ENCODE measurements at places on chromosomes 3 and 15.

- DNase-seq = no peak
Observed at GRCh38 chr3:171095063-171095462, 68.5 kb upstream of the SLC2A2 start.

DNA sequence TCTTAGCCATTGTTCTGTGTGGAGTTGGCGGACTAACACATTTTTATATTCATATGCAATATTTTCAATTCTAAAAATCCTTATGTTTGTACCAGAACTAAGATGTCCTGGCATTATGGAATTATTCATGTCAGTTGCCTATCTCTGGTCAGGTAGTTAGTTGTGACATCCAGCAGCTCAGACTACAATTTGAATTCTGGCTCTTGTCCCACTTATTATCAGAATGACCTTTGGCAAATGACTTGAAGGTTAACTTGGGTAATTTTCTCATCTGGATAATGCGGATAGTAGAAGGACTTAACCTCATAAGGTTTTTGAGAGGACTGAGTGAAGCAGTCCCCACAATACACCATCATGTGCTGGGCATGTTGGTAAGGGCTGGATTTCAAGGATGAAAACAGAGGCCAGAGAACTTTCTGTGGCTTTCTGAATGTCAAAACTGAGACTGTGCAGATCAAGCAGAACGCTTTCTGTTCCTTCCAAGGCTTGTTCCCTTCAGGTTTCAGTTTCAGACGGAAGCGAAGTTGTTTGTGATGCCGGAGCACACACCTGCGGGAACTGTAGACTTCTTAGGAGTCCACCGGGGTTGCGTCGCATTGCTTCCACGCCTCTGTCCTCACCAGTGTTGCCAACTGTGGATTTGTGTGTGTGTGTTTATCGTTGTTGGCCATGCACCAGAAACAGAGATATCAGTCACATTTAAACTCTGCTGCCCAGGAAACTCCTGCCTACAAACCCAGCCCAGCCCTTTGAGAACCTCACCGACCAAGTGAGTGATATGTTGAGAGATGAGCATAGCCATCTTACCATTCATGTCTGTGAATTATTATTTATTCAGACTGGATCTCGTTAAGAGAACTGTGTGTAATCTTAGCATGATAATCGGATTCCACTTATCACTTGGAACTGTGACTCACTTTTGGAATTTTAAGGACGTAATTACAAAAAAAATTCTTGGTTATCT lies 76.0 kb downstream of the PTPRG start:
- peak; percentile 20 for DNase-seq

- DNase-seq = no peak
Observed at GRCh38 chr15:39028069-39028468, 463.5 kb upstream of the RASGRP1 start.

GRCh38 chr15:56533731-56534403 lies 68.9 kb upstream of the MNS1 start:
- DNase-seq = no peak

DNA sequence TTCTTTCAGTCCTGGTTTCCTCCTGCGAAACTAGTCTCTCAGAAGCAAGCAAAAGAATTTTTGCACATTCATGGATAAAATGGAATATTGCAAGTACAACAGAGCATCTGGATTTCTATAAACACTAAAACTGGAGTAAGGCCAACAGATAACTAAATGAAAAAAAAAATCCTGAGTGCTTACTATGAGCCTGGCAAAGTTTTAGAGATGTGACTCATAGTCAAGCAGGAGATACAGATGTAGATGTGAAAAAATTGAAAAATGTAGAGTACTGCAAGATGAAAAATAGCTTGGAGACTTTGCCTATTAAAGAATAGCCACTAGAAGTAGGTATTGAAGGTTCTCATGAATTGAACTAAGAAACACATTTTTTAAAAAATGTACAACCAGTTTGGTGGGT lies 397.4 kb downstream of the OTOL1 start:
- DNase-seq = no peak

- DNase-seq = no peak
Observed at GRCh38 chr3:51974277-51974962, 444 bp upstream of the ABHD14A start.

DNA sequence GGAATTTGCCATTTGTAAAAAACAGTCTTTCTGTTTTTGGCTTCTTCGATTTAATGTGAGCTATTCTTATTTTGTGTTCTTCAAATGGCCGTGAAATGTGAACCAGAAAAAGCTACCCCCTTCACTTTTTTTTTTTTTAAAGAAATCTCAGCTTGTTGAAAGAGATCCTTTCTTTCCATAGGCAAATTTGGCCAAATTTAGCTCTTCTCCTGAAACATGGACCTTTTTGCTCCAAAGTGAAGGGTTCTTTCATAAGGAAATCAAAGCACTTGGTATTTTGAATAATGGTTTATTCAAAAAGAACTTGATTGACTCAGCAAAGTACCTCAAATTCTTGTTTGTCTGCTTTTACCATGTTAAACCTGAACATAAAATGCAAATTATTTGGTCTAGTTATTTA lies 10.1 kb downstream of the RCN2 start:
- DNase-seq = no peak

DNA sequence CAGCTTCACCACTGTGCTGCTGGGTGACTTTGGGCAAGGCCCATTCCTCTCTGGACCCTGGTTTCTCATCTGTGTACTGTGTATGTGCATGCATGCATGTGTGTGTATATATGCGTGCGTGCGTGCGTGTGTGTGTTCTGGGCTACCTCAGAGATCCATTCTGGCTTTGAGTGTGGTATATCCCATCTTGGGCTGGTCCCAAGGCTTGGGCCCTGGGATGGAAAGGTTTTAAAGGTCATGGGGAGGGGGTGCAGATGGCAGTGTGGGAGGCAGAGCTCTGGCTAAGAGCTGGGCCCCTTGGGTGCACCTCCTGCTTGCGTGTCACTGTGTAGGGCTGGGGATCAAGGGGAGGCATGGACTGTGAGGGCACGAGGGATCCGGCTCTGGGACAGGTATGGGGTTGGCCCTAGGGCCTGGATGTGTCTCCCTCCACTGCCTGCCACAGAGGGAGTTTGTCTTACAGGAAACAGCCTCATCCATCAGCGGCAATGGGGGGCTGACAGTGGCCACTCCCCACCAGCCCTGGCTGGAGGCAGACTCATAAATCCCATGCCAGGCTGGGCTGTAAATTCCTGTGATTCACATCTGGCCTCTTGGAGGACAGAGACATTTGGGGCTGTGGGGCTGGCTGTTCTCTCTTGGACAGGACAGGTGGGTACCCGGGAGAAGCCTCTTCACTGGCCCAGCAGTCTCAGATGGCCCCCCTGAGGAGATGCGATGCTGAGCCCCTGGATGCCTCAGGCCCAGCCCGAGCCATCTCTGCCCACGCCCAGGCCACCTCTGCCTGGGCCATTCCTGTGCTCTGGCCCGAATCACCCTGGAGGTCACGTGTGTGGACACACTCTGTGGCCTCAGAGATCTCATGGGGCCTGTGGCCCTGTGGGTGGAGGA lies 21.4 kb upstream of the CSPG4 start:
- no peak for DNase-seq

DNA sequence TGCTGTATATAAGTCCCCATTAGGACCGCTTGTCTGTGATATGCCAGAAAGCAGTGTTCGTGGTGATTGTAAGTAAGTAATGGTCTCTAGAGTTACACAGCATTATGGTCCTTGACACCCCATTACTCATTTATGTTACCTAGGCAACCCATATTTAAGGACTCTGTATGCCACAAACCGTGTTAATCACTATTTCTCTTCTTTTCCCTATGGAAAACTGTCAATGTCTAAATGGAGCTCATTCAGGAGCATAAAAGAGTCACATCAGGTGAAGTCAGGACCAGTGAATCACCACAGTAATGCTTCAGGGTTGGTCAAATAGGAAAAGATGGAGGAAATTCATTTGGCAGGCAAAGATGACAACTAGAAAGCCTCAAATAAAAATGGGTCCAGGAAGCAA lies 146.6 kb upstream of the PEX5L start:
- no peak for DNase-seq

DNA sequence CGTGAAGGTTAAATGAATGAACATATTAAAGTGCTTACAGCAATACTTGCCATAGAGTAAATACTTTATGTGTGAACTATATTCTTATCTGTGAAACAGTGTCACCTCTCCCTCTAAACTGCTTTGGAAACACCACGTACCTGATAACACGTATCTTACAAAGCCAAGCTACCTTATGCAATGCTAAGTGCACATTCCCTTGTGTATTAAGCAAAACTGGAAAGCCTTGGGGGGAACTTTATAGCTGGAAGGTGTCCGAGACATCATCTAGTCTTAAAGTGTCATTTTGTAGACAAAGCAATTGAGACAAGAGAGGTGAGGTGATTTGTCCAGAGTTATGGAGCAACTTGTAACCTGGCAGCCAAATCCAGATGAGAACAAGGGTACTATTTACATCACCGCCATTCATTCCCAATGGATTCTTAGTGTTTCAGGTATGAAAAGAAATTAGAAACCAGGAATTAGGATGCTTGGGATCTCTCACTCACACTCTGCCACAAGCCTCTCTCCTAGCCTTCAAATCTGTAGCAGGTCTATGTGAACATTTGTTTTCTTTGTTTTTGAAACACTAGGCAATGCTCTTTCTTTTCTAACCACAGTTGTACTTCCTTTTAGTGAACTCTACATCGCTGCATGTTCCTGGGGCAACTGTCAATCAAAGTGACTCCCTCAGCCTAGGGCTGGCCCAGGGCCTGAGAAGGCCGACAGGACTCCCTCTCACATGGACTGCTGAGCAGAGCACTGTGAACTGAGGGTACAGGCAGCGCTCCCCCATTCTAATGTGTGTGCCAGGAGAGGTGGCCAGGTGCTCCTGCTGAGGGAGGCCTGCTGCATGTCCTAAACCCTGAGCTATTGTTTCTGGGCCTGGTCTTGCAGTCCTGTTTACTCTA lies 13.9 kb upstream of the MGLL start:
- DNase-seq = peak; percentile 67

DNA sequence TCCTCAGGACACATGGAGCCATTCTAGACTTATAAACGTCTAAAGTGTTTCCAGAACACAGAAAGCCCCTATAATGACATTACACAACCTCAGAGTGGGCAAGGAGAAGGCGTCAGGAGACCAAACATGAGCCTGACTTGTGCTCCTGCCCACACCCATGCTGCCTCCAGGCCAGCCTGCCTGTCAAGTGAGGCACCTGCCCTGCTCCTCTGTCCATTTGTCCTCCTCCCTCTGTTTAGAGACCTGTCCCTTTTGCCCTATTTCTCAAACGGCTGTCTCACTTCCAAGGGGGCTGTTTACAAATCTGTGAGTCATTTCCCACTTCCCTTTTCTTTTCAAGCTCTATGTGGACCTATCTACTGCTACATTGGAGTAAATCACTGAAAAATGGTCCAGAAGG lies 21.0 kb downstream of the ZDHHC3 start:
- peak; percentile 29 for DNase-seq

- DNase-seq = no peak
Observed at GRCh38 chr3:52429779-52430415, 15.0 kb downstream of the SEMA3G start.

DNA sequence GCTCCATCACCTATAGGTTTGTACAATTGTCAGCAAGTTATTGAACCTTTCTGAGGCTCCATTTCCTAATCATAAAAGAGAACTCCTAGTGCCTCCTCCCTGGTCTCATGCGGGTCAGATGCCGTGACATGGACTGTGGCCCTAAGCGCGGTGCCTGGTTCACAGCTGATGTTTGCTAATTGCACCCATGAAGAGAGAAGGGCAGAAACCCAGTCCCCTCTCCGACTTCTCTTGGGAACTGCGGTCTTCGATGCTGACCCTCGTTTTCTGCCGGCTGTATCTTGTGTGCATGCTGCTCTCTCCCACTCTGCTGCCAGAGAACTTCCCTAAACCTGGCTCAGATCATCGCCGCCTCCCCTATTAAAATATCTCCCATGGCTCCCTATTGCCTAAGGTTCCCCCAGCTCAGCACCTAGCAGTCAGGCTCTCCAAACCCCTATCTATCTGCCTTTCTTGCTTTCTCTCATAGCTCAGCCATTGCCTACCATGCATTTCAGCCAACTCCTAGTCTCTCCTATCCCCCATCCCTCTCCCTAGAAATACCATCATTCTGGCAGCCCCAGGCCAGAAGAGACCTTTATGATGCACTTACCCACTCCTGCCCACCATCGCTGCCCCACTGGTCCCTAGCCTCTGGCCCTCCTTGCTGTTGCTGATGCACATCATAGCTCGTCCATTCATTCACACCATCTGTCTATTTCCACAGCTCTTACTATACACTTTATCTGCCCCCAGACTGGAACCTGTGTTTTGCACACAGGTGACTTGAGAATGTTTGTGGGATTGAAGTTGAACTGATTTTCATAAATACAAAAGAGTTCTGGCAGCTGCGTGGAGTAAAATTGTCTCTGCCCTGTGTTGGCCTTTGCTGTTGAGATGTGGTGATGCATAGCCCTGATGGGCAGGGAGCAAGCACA lies 6.6 kb downstream of the ISG20 start:
- no peak for DNase-seq

DNA sequence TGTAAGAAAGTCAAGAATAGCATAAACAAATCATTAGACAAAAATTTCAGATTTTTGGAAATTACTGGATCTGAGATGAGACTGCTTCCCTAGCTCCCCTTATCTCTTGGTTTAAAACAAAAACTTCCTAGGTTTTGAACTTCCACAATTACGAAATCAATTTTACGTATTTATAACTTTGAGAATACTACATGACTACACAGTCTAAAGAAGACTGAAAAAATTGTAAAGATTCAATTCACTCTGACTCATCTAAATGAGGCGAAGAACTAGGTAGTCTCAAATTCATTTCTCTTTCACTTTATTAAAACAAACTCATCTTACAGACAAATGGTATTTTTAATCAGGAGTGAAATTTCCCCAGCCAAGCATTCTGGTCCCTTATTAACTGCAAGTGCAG lies 10.3 kb downstream of the CCDC54 start:
- no peak for DNase-seq

- DNase-seq = no peak
Observed at GRCh38 chr3:55906896-55907295, 419.8 kb upstream of the WNT5A start.

DNA sequence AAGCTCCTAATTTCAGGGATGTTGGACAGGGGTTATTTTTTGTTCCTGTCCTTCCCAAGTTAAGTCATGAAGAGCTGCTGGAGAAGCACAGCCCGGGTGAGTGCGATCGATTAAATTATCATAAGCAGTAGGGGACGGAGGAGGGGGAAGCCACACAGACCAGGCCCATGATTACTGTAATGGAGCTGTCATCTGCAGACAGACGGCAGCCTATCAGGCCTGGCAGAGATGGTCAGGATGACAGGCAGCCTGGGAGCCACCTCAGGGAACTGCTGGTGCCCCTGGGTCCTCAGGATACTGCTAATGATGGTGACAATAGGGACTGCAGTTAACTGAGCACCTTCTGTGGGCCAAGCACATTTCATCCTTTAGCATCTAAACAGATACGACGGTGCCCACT lies 147.7 kb downstream of the RAB11A start:
- DNase-seq = no peak

DNA sequence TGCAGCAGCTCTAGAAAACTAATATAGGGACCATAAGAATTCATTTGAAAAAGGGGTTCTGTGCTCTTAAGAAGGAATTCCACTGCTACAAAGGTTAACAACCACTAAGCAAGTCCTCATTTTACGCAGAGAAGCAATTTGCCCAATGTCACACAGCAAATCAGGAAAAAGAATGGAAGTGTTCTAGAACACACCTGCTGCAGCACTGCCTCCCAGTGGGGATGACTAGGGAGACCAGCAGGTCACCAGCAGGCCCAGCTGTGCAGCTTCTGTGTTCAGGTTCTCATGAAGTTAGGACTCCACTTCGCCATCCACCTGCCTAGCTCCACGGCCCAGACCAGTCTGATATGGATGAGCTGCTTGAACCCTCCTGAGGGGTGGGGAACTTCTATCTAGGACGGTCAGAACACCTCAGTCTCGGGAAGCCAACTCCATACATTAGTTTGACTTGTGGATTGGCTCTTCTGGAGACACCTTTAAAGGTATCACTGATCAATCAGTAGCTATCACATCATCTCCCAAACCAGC lies 18.6 kb downstream of the POMGNT2 start:
- no peak for DNase-seq

All from GM12892 (cell line).